B cell (primary cell): ENCODE measurements at places on chromosomes 5 and 9.
A peak's percentile ranks its signal among the peaks of the same experiment; 100 is the strongest.

GRCh38 chr9:38732885-38733284, 13.0 kb upstream of the FAM240B start:
- no peaks in the 10 kb centered on the region for H3K4me1 ChIP-seq
- H3K4me3 ChIP-seq, result no peak overlapping the region
- DNase-seq, result no peak
- no peaks in the 10 kb centered on the region for H3K27me3 ChIP-seq

DNA sequence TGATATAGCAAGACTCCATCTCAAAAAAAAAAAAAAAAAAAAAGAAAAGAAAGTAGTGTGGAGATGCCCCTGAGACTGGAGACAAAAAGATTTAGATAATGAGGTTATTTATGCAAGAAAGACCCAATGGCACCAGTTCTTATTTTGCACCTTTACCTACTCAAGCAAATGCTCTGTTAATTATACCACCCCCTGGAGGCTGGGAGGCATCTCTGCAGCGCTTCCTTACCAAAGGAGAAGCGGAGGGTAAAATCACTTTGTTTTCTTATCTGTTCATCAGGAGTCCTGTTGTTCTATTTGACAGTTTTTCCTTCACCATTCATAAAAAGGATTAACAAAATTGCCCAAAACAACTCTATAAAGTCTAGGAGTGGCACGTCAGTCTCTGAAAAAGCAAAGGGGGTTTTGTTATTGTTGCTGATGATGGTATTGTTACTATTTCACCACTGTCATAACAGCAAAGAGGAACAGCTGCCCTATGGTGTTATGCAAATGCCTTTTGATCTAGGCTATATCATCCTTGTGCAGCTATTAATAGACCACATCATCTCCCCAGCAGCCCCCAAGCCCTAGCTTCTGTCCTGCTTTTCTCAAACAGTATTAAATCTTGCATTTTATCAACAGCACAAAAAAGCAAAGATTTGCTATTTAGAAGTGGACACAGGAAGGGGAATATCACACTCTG, 174.0 kb downstream of the PALM2AKAP2 start:
- no peak overlapping the region for H3K4me3 ChIP-seq
- H3K36me3 ChIP-seq, result no peaks in the 10 kb centered on the region
- DNase-seq, result peak; percentile 49

- H3K27me3 ChIP-seq, result no peaks in the 10 kb centered on the region
- H3K27ac ChIP-seq, result peak overlapping the region; percentile 75
- no peak overlapping the region for H3K4me3 ChIP-seq
- H3K4me1 ChIP-seq, result peaks cover 40% of the 10 kb centered on the region
Measured at GRCh38 chr9:70406434-70406862, 8.0 kb downstream of the KLF9 start.

GRCh38 chr9:124415102-124415851, at the start of gene PSMB7:
PSMB7 (minus strand) TSS chr9:124415442; CDS start chr9:124415425, 17 bp downstream.
- H3K27me3 ChIP-seq, result no peaks in the 10 kb centered on the region
- H3K27ac ChIP-seq, result peak within 1 kb of the TSS; percentile 82
- H3K36me3 ChIP-seq, result peaks cover 40% of the 10 kb centered on the region
- H3K4me3 ChIP-seq, result peak within 1 kb of the TSS; percentile 81
- DNase-seq, result peak; percentile 98
- peaks cover 6% of the 10 kb centered on the region for H3K4me1 ChIP-seq

DNA sequence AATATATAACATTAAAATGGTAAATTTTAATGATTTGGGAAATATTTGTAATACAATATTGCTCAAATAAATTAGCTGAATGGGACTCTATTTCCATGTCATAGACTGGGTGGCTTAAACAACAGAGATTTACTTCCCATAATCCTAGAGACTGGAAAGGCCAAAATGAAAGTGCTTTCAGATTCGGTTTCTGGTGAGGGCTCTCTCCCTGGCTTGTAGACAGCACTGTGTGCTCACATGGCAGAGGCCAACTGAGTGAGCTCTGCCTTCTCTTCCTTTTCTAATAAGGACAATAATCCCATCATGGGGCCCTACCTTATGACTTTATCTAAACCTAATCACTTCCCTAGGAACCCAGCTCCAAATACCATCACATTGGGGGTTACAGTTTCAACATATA, 196.2 kb downstream of the MARCHF11 start:
- no peak overlapping the region for H3K4me3 ChIP-seq
- H3K4me1 ChIP-seq, result no peaks in the 10 kb centered on the region
- no peak overlapping the region for H3K27ac ChIP-seq
- H3K27me3 ChIP-seq, result no peaks in the 10 kb centered on the region

DNA sequence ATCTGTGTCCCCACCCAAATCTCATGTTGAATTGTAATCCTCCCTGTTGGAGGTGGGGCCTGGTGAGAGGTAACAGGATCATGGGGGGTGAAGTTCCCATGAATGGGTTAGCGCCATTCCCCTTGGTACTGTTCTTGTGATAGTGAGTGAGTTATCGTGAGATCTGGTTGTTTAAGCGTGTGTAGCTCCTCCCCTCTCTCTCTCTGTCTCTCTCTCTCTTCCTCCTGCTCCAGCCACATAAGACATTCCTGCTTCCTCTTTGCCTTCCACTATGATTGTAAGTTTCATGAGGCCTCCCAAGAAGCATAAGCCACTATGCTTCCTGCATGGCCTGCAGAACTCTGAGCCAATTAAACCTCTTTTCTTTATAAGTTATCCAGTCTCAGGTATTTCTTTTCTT, 28.8 kb downstream of the C5orf15 start:
- no peak for DNase-seq
- H3K27ac ChIP-seq, result peak overlapping the region; percentile 93
- no peaks in the 10 kb centered on the region for H3K36me3 ChIP-seq
- no peak overlapping the region for H3K4me3 ChIP-seq

DNA sequence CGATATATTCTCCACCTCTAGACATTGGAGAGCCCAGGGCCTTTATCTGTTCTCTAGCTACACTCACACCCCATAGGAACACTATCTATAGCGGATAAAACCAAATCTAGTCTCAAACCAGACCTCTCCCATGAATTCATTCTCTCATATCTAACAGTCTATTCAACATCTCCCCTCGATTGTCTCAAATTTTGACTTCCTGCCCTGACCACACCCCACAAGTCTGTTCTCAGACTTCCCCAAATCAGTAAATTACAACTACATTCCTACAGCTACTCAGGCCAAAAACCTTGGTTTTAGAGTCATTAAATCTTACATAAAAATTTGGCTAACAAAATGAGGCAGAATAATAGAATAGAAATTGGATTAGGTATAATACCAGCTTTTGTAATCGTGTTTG, 12.5 kb upstream of the SLC1A3 start:
- no peaks in the 10 kb centered on the region for H3K36me3 ChIP-seq
- H3K4me1 ChIP-seq, result no peaks in the 10 kb centered on the region
- no peak overlapping the region for H3K4me3 ChIP-seq
- H3K27me3 ChIP-seq, result no peaks in the 10 kb centered on the region

DNA sequence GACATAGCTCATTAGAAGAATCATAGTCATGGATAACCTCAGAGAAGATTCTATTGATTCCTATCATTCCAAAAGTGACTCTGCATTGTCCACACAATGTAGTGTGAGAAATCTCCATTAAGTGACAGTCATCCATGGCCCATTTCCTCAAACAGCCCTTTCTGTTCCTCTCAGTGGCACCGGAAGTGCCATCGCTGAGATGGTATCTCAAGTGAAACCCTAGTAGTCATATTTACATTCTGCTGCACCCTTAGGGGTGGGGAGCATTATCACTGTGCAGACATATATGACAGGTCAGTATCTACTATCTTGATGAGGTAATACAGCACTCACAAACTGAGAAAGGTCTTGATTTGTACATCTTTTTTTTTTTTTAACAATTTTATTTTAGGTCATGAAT, 55.4 kb upstream of the MIER3 start:
- H3K4me3 ChIP-seq, result no peak overlapping the region
- H3K27me3 ChIP-seq, result no peaks in the 10 kb centered on the region
- peak; percentile 44 for DNase-seq
- H3K4me1 ChIP-seq, result peaks cover 8% of the 10 kb centered on the region
- H3K36me3 ChIP-seq, result no peaks in the 10 kb centered on the region

- no peak for DNase-seq
- H3K4me3 ChIP-seq, result no peak overlapping the region
- no peaks in the 10 kb centered on the region for H3K36me3 ChIP-seq
- no peaks in the 10 kb centered on the region for H3K27me3 ChIP-seq
- H3K27ac ChIP-seq, result no peak overlapping the region
Measured at GRCh38 chr9:121853617-121854395, 202.4 kb downstream of the DAB2IP start.

DNA sequence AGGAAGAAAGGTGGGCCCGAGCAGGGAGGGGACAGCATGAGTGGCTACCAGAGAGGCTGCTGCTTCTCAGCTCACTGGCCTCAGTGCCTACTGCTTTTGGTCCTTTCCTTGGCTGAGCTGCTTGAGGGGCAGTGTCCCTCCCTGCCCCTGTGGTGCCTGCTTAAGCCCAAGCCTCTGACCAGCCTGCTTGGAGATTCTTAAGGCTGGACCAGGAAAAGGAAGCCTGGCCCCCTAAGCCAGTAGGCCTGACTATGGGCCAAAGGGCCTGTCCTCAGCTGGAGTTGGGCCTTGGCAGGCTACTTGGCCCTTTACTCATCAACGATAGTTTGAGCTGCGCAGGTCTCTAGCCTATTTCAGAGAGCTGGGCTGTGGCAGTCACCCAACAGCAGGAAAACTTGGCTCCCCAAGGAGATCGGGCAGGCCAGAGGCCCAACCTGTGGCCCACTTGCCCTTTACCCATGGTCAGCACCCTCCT, 24.9 kb downstream of the TCF7 start:
- H3K27me3 ChIP-seq, result no peaks in the 10 kb centered on the region
- no peak for DNase-seq
- no peak overlapping the region for H3K27ac ChIP-seq
- peaks cover 5% of the 10 kb centered on the region for H3K4me1 ChIP-seq

- no peak overlapping the region for H3K4me3 ChIP-seq
- no peak for DNase-seq
- H3K27me3 ChIP-seq, result no peaks in the 10 kb centered on the region
- H3K36me3 ChIP-seq, result no peaks in the 10 kb centered on the region
- no peak overlapping the region for H3K27ac ChIP-seq
Measured at GRCh38 chr5:58080573-58080972, 379.3 kb downstream of the PLK2 start.

DNA sequence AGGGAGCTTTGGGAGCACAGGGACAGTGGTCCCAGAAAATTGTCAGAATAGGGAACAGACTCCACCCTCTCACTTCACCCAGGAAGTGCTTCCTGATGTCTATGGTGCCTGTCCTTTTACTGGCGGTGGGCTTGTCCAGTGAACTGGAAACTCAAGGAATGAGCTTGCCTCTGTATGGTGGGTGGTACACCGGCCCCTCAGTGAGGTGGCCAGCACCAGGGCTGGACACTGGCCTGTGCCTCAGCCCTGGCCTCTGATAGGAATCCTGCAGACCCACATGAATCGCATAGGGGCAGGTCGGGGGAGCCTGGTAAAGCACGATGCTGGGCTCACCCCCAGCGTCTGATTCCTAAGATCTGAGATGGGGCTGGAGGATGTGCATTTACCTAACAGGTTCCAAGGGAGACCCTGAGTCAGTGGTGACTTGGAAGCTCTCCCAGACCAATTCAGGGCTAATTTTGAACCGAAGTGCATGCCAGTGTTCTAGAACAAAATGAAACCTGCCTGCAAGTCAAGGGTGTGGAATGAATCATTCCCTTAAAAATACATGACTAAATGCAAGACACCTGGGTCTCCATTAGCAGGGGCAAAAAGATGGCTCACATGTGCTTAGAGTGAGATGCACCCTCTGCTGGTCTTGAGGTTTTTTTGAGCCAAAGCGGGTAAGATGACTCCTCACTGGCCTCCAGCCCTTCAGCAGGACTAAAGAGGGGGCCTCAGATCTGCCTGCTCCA, 178.3 kb downstream of the HSPA4 start:
- no peak overlapping the region for H3K4me3 ChIP-seq
- no peaks in the 10 kb centered on the region for H3K27me3 ChIP-seq
- no peak overlapping the region for H3K27ac ChIP-seq
- H3K4me1 ChIP-seq, result no peaks in the 10 kb centered on the region

- H3K4me1 ChIP-seq, result peaks cover 37% of the 10 kb centered on the region
- H3K27ac ChIP-seq, result peak overlapping the region; percentile 56
- peak; percentile 51 for DNase-seq
- H3K36me3 ChIP-seq, result no peaks in the 10 kb centered on the region
- H3K4me3 ChIP-seq, result no peak overlapping the region
Measured at GRCh38 chr9:90795084-90795483, 6.5 kb upstream of the SYK start.

DNA sequence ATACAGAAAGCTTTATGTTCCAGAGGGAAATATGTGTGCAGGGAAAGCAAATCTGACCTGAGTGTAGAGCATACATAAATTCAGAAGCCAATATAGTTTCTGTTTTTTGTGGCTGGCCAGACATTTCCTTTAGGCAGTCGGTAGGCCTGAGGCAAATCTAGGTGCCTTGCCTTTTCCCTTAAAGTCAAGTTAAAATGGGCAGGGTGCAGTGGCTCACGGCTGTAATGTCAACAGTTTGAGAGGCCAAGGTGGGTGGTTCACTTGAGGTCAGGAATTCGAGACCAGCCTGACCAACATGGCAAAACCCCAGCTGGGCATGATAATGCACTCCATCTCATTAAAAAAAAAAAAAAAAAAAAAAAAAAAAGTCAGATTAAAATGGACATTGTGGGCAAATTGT, 31.2 kb downstream of the PHAX start:
- H3K27me3 ChIP-seq, result no peaks in the 10 kb centered on the region
- H3K36me3 ChIP-seq, result no peaks in the 10 kb centered on the region
- no peak overlapping the region for H3K27ac ChIP-seq
- H3K4me1 ChIP-seq, result no peaks in the 10 kb centered on the region
- no peak overlapping the region for H3K4me3 ChIP-seq

GRCh38 chr5:179873588-179874110, 15.0 kb upstream of the MRNIP start:
- no peak overlapping the region for H3K27ac ChIP-seq
- H3K4me1 ChIP-seq, result no peaks in the 10 kb centered on the region
- H3K27me3 ChIP-seq, result no peaks in the 10 kb centered on the region
- H3K36me3 ChIP-seq, result peaks cover 1% of the 10 kb centered on the region

DNA sequence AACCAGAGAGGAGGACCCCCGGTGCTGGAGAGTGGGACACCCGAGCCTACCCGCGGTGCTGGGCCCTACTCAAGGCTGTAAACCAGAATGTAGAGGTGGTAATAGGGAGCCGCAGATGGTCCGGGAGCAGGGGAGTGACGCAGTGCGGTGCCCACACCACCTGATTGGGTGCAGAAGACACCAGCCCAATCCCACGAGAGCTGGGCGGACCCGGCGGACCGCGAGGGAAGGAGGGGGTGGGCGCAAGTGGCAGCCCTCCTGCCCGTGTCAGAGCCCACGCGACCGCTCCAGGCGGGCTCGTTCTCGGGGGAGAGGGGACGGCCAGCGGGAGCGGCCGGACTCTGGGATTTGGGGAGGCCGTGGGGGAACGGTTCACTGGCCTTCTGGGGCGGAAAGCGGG, 71.2 kb downstream of the C9orf50 start:
- no peak overlapping the region for H3K27ac ChIP-seq
- H3K36me3 ChIP-seq, result no peaks in the 10 kb centered on the region
- no peak for DNase-seq
- no peak overlapping the region for H3K4me3 ChIP-seq
- H3K4me1 ChIP-seq, result peaks cover 10% of the 10 kb centered on the region
